ENCODE measurements at places on chromosomes 12 and 14. TPM values are rescaled to one million over a fixed set of nuclear protein-coding genes. Genes with fewer than 3 reads are reported as not detected.

GRCh38 chr14:81418057-81418790 lies 18.1 kb upstream of the STON2 start:
- DNase-seq: no peak

- no peak for DNase-seq
These were observed 237.2 kb upstream of the FKBP4 start for GRCh38 chr12:2557597-2557996.

DNA sequence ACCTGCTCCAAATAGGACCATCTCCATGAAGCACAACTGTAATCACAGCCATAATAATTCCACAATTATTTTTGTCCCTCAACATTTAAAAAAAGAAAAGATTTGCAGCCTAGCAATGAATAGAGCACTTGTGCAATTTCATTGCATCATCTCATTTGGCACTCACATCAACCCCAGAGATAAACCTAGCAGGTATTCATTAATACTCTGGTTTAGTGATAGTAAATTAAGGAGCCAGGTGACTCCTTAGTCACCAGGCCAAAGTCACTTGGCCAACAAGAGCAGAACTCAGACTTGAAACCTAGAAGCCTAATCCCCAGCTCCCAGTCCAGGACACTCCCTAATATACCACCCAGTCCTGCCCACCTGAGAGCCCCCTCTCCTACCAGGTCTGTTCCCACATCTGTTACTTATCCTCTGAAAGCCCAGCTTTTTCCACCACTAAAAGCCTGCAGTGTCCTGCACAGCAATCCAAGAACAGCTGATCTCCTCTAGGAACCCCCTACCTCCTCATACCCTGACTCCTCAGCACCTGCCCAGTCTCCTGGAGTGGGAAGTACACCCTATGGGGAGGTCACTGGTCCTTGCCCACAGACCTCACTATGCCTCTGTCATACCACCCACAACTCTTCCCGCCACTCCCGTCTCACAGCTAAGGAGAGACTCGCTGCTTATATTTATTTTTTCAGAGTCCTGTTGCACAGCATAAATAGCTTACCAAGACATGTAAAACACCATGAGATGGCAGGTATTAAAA lies 22.1 kb downstream of the OR10P1 start:
- no peak for DNase-seq

The CLEC4A gene
- total RNA-seq: 4.2 TPM

GRCh38 chr12:32870716-32871115 lies 25.9 kb downstream of the PKP2 start:
- DNase-seq: no peak

The DBX2 gene
- 0.27 TPM for total RNA-seq
